ENCODE measurements at places on chromosomes 2 and 18.

DNA sequence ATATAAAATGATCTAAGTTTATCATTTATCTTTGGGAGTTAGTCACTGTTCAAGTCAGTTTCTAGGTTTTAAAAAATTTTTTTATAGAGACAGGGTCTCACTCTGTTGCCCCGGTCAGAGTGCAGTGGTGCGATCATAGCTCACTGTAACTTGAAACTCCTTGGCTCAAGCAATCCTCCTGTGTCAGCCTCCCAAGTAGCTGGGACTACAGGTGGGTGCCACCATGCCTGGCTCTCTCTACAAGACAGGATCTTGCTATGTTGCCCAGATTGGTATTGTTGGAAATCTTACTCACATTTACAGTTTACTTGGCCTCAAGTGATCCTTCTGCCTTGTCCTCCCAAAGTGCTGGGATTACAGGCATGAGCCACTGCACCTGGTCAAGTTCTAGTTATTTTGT, 74.5 kb downstream of the MIB1 start:
- no peak for DNase-seq

- no peak for DNase-seq
These were observed 18.0 kb downstream of the PAX3 start for GRCh38 chr2:222280795-222281194.

DNA sequence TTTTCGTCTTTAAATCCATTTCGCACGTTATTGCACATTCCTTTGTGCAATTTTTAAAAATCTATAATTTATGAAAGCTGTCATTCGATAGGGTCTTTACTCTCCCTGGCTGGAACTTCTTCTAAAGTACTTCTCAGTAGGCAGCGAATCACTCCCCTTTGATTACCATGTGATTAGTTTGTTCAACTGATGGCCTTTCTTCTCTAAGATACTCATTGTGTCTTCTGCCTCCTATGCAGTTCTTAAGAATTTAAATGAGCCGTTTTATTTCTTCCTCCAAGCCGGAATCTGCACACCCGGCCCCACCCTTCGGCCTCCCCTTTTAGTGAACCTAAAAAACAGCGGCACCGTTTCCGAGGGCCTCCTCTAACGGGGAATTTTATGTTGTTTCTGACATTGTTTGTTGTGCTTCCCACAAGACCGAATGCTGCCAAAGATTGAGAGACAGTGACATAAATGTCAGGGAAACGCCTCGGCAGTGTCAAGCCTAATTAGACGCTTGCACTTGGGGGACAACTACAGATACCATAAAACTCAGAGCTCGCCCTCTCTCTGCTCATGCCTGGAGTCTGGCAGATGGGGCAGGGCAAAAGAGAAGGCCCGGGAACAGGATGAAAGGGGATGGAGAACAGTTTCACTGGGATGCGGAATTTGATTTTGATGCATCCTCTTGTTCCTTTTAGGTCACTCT, 255.3 kb downstream of the BCL11A start:
- no peak for DNase-seq

GRCh38 chr2:28687171-28687570, 64.5 kb upstream of the PPP1CB start:
- no peak for DNase-seq

- DNase-seq: no peak
These were observed 15.0 kb downstream of the INPP4A start for GRCh38 chr2:98459496-98460175.

Data from occipital lobe (tissue), 3 donors.